ENCODE measurements at places on chromosomes 4 and X.

DNA sequence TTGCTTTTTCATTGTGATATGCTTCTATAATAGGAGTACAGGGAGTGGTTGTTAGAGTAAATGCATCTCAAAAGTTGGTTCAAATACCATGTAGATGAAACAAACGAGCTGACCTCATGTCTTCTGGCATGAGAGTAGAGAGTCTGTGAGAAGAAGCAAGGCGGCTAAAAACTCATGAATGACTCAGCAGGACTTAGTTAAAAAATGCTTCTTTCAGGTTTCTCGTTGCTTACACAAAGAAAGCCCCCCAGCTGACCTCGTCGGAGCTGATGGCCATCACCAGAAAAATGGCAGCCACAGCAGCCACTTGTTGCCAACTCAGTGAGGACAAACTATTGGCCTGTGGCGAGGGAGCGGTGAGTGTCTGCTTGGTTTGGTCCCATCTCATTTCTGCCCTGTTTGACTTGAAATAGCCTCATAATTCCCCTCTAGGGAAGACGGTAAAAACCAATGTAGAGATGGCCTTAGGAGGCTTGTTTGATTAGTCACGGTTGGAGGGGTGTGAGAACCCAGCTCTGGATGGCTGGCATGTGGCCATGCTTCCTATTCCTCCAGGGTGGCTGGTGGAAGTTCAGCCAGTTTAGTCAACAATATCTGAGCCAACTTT is 14.5 kb downstream of the AFP start:
- no peak for DNase-seq

DNA sequence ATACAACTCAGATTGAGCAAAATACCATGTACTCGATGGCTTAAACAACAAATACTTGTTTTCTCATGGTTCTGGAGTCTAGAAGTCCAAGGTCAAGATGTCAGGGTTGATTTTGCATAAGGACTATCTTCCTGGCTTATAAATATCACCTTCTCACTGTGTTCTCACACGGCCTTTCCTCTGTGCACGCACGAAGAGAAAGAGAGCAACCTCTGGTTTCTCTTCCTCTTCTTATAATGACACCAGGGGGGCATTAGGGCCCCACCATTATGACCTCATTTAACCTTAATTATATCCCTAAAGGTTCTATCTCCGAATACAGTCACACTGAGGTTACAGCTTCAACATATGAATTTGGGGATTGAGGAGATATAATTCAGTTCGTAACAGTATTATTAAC is 504.0 kb downstream of the MAGEE1 start:
- DNase-seq: no peak

GRCh38 chr4:158756588-158756987 is 12.2 kb upstream of the FNIP2 start:
- no peak for DNase-seq

DNA sequence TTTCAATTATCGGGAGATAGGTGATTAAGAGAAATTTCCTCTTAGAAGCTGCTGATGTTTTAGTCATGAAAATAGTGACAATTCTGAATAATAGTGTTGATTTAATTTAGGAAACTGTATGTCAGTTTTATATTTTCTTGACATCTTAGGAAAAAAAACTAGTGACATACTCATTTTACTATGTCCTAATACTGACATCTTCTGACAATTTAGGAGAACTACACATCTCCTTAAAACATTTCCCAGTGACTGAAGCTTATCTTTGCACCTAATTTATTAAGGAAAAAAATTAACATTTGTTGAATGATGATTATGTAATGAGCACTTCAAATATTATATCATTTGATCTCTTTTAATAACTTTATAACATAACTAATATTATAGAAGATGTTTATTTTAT is 42.0 kb upstream of the RBMXL3 start:
- DNase-seq: peak; percentile 40

- DNase-seq: no peak
These were observed 516.9 kb downstream of the PDHA2 start for GRCh38 chr4:96356591-96357370.

DNA sequence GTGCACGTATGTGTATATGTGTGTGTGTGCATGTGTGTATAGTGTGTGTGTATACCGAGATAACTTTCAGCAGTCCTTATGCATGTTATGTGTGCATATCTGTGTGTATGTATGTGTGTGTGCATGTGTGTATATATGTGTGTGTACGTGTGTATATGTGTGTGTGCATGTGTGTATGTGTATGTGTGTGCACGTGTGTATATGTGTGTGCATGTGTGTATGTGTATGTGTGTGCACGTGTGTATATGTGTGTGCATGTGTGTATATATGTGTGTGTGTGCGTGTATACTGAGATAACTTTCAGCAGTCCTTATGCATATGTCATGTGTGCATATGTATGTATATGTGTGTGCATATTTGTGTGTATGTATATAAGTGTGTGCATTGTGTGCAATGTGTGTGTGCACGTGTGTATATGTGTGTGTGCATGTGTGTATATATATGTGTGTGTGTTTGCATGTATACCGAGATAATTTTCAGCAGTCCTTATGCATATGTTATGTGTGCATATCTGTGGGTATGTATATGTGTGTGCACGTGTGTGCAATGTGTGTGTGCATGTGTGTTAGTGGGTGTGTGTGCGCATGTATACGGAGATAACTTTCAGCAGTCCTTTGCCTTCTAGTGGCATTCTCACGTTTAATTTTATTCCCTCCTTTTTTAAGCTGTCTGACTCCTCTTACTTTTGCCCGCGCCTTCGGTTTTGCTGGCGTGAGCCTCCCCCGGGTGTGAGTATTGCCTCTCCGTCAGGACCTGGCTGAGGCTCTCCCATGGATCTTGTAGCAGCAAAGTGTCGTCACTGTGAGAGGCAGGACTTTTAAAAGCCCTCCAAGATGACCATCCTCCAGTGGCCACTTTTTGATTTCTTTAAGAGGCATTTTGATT is 99.6 kb upstream of the SHOX start:
- no peak for DNase-seq

- no peak for DNase-seq
These were observed 120.4 kb downstream of the ARSF start for GRCh38 chrX:3161681-3162080.

DNA sequence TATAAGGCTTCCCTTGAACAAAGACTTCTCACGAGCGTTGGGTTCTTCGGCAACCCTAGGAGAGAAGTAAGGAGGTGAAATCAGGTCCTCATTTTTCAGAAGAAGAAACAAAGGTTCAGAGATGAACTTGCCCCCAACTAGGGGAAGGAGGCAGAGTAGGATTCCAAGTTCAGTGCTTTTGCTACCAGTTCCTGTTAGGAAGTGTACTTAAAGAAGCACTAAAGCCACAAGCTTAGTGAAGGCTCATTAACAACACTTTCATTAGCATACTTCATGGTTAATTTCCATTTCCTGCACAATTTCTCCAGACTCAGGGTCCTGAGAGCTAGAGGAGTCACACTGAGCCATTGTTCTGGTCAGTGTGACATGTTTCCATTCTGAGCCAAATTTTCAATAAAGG is 52.1 kb downstream of the VSIG4 start:
- no peak for DNase-seq

DNA sequence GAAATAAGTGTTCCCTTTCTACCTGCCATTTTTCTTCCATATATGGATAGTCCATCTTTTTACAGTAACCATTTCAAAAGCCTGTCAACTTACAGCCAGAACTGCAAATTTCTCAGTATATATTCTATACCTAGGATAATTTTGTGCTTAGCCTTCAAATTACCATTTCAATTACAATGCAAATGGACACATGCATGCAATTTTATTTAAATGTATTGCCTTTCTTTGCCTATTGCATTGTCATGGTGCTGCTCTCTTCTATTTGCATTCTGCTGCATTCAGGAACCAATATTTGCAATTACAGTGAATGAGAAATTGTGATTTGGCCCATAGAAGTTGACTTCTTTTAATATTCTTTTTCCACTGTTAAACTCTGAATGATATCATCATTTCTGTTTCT is 1753.4 kb upstream of the TENM3 start:
- no peak for DNase-seq

DNA sequence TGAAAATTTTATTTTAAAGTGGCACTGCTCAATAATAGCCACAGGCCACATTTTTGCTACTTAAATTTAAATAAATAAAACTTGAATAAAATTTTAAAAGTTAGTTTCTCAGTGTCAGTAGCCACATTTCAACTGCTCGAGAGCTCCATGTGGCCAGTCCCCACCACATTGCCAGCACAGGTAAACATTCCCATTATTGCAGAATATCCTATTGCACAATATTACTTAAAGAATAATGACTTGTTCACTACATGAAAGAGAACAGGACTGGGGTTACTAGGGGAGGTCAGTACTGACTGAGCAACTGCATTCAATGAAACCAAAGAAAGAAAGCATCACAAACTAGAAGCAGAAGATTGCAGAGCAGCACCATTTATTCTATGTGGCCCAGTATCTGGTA is 2201.6 kb upstream of the TENM3 start:
- no peak for DNase-seq

DNA sequence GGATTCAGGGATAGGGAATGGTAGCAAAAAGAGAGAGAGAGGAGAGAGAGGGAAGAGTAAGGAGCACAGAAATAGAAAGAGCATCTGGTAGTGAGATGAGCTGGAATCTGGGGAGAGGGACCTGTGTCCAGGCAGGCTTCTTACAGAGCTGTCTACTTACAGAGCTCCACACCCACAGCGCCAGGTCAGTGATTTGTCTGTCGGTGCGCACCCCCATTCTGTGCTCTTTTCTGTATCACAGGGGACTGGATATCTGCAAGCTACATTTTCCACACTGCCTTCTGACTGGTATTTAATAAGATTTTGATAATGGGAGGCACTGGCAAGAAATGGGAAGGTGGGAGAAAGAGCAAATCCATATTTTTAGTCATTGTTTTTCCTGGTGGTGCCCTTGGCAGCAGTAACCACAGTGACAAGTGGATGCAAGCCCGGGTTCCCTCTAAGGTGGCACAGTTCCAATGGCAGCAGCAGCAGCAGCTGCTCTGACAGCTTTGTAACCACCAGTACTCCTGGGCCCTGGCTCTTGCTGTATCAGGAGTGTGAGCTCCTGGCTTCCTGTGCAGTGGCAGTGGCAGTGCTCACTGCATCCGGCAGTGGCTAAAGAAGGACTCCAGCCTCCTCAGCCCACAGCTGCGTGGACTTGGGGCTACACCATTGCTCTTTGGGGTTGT is 300.5 kb downstream of the TRIML1 start:
- peak; percentile 6 for DNase-seq

- DNase-seq: no peak
These were observed 4.2 kb upstream of the OTUD5 start for GRCh38 chrX:48961585-48962091.

DNA sequence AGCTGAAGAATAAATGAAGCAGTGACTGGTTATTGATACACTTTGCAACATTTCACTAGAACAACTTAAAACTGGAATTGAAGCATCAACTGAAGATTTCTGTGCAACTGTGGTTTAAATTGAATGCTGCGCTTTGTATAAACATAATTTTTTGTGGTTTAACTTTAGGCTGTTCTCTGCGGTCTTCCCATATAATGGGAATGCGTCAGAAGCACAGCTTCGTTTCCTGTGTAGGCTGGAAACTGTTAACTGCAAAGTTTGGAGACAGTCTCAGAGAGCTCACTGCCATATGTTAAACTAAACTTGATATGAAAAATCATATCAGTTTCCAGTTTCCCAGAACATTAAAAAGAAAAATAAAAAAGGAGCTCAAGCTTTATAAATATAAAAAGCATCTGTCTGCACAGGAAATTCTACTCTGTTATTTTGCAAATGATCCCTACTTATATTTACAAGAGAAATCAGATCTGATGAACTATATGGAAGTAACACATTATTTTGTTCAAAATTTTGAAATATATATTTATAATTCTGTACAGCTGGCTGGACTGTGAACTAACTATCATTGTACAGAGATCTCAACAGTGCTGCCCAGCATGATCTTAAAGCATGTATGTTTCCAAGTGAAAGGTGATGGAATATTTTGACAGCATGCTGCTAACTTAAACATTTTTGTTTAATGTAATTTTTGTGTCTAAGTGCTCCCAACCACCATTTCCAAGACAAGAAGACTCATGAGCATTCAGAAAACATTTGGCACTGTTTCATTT is 139.9 kb downstream of the NDST3 start:
- DNase-seq: peak; percentile 5

- no peak for DNase-seq
These were observed 122.3 kb upstream of the TMEM164 start for GRCh38 chrX:109880629-109881028.

- no peak for DNase-seq
These were observed 66.7 kb downstream of the GPM6A start for GRCh38 chr4:175745329-175745728.

DNA sequence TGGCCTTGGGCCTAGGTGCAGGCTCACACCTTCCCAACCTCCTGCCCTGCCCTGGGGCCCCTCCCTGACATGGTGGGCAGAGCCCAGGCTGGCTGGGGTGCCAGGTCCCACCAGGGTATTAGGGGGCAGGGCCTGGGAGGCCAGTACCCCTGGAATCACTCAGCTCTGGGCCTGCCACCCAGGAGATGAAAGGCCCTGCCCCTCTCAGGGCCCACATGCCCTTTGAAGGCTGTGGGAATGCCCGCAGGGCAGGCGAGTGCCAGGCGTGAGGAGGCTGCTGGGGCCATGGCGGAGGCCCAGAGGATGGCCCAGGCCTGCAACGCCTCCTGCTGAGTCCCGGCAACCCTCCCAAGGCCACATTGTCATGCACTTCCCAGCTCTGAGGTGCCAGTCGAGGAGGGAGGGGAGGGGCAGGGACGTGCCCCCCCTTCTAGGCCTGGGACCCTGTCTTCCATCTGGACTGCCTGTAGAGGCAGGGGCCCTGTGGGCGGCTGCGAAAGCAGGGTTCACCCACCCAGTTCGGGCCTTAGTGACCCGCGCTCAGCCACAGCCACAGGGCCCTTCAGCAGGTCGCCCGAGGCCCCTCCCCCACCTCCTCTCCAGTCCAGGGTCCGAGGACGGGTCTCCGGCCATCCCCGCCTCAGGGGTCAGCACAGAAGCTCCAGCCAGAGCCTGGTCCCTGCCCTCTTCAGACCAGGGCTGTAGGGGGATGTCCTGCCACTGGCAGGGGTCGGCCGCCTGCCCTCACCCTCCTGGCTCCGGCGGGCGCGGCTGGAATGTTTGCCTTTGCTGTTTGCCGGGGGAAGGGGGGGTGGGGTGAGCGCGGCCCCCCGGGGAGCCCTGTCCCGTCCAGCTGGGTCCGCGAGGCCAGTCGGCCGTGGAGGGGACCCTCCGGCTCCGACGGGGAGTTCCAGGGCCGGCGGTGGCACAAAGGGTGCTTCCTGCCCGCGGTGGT is 26.7 kb upstream of the FGFR3 start:
- no peak for DNase-seq

Measured in dermis blood vessel endothelial cell (primary cell).